Renal pelvis (tissue), 12 donors: ENCODE measurements at places on chromosomes 13 and 19. TPM values are rescaled to one million over a fixed set of nuclear protein-coding genes. Genes with fewer than 3 reads are reported as not detected.

GRCh38 chr13:65264066-65264465 is 1966.1 kb downstream of the PCDH9 start:
- DNase-seq, result no peak

- DNase-seq, result no peak
These were observed 58.8 kb downstream of the CELF5 start for GRCh38 chr19:3283246-3283751.

- DNase-seq, result no peak
These were observed 63.5 kb upstream of the GPR183 start for GRCh38 chr13:99370481-99371275.

- no peak for DNase-seq
These were observed 25.9 kb downstream of the COMP start for GRCh38 chr19:18765224-18765623.

DNA sequence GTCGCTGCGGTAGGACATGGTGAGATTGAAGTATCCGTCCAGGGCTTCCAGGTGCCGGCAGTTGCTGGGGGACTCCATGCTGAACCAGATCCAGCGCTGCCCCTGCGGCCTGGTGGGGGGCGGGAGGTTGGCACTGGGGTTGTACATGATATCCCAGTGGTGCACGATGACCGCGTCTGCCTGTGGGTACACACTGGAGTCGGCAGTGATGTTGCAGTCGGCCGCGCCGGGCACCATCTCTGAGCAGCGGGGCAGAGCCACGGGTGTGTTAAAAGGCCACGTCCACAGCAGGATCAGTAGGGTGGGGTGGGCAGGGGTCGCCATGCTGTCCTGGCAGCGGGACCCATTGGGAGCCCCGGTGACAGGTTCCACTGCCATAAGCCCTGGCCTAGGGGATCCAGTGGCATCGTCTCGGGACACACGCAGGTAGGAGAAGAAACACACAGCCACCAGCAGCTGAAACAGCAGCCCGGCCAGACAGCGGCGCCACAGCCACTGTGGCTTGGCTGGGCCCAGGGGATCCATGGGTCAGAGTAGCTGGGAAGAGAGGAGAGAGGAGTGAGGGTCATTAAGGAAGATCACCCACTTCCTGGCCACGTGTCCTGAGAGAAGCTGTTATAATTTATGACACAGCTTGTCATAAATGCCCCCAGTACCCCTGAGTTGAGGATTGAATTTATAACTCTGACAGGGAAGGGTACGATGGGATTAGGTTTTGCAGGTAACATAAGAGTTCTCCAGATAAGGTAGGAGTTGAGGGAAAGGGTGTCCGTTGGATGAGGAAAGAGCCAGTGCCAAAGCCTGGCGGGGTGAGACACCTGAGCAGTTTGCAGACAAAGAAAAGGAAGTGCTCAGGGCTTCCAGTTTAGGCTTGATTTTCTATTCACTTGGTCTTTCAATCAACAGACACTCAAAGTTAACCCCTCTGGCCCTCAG is 2.9 kb downstream of the FUT5 start:
- DNase-seq, result no peak

DNA sequence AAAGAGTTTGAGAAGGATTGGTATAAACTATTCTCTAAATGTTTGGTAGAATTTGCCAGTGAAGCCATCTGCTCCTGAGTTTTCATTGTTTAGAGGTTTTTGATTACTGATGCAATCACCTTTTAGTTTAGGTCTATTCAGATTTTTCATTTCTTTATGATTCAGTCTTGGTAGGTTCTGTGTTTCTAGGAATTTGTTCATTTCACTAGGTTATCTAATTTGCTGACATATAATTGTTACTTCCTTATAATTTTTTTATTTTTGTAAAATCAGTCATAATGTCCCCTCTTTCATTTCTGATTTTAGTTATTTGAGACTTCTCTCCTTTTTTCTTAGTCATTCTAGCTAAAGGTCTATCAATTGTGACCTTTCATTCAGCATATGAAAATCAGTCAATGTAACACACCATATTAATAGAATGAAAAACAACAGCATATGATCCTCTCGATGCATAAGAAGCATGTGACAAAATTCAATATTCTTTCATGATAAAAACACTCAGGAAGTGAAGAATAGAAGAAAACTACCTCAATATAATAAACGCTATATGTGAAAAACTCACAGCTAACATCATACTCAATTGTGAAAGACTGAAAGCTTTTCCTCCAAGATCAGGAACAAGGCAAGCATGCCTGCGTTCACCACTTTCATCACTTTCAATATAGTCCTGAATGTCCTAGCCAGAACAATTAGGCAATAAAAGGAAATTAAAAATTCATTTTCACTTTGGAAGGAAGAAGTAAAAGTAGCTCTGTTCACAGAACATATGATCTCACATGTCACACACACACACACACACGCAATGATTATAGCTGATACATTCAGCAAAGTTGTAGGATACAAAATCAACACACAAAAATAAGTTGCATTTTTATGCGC is 149.1 kb downstream of the COG6 start:
- no peak for DNase-seq

DNA sequence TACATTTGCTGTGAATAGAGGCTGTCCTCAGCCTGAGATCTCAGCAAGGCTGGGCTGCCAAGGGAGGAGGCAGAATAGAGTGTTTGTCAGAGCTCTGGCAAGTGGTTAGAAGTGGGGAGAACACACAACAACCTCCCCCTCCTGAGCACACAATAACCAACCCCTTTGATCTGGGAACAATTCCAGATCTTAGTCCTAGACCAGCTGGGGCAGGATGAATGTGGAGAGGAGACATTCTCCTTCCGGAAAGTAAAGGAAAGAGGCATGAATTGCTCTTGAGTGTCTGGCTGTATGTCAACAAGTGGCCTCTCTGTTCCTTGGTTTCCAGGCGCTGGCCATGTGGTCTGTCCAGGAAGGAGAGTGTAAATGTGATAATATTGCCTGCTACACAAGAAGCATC is 114.9 kb upstream of the TMTC4 start:
- DNase-seq, result no peak

Gene DIRAS1
- 3.7 TPM for polyA plus RNA-seq

Gene CYP4F3
- 1.1 TPM for polyA plus RNA-seq

Gene TEX26
- 1.5 TPM for polyA plus RNA-seq
